ENCODE measurements at places on chromosomes 16 and 17.

DNA sequence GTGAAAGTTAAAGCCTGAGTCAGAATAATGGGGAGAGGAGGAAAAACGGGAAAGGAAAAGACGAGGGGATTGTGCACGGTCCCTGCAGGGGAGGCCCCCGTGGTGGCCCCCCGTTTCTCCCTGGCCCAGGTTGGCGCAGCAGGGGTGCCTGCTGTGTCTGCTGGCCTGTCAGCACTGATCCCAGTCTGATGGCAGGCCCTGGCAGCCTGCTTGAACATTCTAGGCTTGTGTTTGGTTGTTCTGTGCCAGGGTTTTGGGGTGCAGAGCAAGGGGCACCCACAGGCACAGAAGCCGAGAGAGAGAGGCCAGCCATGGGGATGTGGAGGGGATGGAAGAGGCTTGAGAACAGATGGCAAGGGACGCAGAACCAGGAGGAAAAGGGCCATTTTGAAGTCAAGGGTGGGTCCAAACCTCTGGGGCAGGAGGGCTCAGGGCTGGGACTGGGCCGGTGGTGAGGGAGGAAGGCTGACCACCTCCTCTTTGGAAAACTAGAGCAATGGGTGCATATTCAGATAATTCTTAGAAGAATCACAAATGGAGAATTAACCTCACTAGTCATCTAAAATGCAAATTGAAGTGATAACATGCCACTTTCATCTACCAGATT is 35.9 kb downstream of the TBX4 start:
- DNase-seq: no peak

DNA sequence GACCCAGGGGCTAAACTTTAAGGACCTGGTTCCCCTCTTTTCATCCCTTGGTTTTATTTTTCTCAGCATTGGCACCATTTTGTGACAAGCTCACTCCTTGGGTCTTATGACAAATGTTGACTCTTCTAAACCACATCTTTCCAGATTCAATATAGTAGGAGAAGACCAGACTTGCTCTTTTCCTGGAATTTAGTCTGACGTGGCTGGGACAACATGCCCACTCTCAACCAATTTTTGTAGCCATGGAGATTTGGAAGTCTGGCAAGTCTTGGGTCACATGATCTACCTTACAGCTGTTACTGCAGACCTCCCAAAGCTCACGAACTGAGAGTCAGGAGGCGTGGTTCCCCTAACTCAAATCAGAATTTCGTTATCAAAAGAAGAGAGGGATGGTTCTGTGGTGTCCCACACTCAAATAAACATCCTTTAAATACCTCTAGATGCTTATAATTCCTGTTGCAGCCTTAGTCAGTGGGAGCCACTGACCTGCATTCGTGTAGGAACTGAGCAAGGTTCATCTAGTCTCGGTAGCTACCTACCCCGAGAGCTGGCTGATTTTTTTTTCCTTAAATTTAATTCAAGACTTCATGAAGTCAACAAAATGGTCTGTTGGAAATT is 683.5 kb downstream of the MAF start:
- DNase-seq: no peak

- DNase-seq: no peak
These were observed 17.4 kb downstream of the RNF43 start for GRCh38 chr17:58399974-58400373.

GRCh38 chr17:72407336-72407909 is 286.6 kb downstream of the SOX9 start:
- DNase-seq: no peak

GRCh38 chr16:85921026-85921425 is 22.1 kb downstream of the IRF8 start:
- no peak for DNase-seq

DNA sequence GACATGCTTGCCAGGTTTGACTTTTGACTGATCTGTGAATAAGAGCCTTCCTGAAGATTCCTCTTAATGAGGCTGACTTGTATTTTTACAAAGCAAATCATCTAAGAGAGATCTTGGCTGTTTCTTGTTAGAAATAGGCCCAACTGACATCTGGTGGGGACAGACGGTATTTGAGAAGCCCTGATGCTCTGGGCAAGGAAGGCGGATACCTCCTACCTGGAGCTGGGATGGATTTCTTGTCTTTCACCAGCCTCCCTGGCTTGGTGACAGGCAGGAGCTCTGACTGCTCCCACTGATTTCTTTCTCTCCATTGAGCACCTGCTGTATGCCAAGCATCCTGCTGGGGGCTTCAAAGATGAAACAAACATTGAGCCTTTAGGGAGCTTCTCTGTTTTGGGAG is 40.4 kb downstream of the AKAP1 start:
- DNase-seq: no peak

- no peak for DNase-seq
These were observed 12.2 kb upstream of the PPP1R27 start for GRCh38 chr17:81846743-81847689.

DNA sequence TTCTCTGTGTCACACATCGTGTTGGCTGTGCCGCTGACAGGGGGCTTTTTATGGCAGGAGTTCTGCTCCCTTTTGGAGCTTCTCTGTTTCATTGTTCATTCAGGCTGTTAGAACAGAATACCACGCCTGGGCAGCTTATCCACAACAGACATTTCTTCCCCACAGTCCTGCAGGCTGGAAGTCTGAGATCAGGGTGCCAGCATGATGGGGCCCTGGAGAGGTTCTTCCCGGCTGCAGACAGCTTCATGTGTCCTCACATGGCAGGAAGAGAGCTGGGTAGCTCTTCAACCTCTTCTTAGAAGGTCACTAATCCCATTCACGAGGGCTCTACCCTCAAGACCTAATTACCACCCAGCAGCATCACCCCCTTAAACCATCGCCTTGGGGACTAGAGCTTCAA is 65.1 kb downstream of the DHRS7C start:
- DNase-seq: no peak

DNA sequence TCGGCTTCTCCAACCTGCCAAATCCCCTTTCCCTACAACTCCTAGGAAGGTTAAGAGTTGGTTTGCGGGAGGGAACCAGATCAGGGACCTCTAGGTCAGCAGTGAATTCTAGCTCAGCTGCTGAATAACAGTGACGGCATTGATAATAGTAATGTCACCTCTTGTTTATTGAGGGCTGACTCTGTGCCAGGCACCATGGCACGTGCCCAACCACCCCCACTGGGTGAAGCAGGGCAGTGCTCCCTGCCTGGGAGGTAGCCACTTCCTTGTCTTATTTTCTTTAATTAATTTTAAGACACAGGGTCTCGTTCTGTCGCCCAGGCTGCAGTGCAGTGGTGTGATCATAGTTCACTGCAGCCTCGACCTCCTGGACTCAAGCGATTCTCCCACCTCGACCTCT is 5.5 kb upstream of the PPL start:
- no peak for DNase-seq

Measured in CD4-positive, alpha-beta T cell treated with Interleukin-4 for 4 hours (primary cell).